ENCODE measurements at places on chromosomes 7 and 10. TPM values are rescaled to one million over a fixed set of nuclear protein-coding genes. Genes with fewer than 3 reads are reported as not detected.

The AHCYL2 gene
- 16.2 TPM for total RNA-seq

The PARD3 gene
- total RNA-seq, result 57.4 TPM

The BET1 gene
- 43.0 TPM for total RNA-seq

The TWIST1 gene
- total RNA-seq, result 1.0 TPM

DNA sequence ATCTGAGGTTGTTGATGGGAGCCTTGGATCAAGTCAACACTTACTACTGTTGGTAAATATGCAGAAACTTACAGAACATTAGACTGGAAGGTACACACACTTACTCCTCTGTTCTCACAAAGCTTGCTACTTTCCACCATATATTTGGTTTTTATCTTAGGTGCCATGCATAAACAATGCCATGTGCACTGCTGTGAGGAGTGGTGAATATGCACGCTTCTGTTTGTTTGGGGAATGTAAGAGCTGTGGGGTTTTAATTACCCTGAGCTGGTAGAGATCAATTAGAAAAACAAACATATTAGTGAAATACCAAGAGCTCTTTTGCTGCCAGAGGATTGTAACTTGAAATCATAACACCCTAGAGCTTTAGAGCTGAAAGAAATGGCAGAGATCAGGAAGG lies 79.8 kb upstream of the ARID5B start:
- H3K4me1 ChIP-seq, result peaks cover 9% of the 10 kb centered on the region
- no peak for DNase-seq
- H3K36me3 ChIP-seq, result no peaks in the 10 kb centered on the region

DNA sequence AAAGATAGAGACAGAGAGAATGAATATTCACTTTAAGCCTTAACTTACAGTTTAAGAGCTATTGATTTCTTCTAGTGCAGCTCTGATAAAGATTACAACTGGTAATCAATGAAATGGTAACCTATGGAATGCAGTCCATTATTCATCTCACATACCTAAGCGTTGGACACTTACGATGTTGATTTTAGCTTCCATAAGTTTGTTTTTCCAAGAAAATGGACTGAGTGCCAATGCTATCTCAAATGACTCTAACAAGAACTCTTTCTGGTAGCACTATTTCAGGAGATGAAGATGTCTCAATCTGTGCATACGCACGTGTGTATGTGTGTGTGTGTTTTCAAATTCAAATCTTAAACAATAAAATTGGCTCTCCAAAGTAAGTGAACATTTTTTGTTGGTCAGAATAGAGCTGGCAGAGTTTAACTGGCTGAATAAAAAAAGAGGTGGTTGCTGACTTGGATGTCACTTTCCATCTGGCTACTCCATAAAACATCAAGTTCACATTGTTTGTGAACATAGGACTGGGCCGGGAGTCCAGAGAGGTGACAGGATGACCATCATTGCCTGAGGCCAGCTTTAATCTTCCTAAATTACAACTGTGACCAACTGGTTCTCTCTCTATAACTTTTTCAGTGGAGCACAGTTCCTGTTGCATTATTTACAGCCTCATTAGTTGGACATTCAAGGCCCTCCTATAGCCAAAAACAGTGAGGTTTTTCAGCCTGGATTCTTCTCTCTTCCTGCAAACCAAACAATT lies 106.9 kb upstream of the CSTF2T start:
- H3K4me1 ChIP-seq, result no peaks in the 10 kb centered on the region
- H3K27me3 ChIP-seq, result no peaks in the 10 kb centered on the region
- H3K4me3 ChIP-seq, result no peak overlapping the region
- no peak overlapping the region for H3K27ac ChIP-seq

- 0 out of 2 replicates have a peak, but pooled peaks cover 3% of the 10 kb centered on the region for H3K4me1 ChIP-seq
- no peak overlapping the region for H3K27ac ChIP-seq
- peak overlapping the region; percentile 60 for H3K4me3 ChIP-seq
- H3K27me3 ChIP-seq, result peaks cover 33% of the 10 kb centered on the region
These were observed 80.8 kb downstream of the ARHGAP22 start for GRCh38 chr10:48523820-48524758.

GRCh38 chr10:34520510-34520909 lies 294.6 kb downstream of the PARD3 start:
- 0 out of 2 replicates have a peak overlapping the region, but pooled peaks have one; percentile 32 for H3K27ac ChIP-seq
- no peaks in the 10 kb centered on the region for H3K36me3 ChIP-seq
- no peak overlapping the region for H3K4me3 ChIP-seq
- H3K27me3 ChIP-seq, result no peaks in the 10 kb centered on the region

GRCh38 chr7:43649755-43650274 lies 66.9 kb downstream of the STK17A start:
- peaks cover 52% of the 10 kb centered on the region for H3K36me3 ChIP-seq
- H3K4me1 ChIP-seq, result peaks cover 73% of the 10 kb centered on the region
- DNase-seq, result peak; percentile 25
- H3K27me3 ChIP-seq, result no peaks in the 10 kb centered on the region
- H3K27ac ChIP-seq, result peak overlapping the region; percentile 98

GRCh38 chr10:92756201-92757065 lies 66.7 kb downstream of the HHEX start:
- no peak for DNase-seq
- peaks cover 11% of the 10 kb centered on the region for H3K4me1 ChIP-seq
- no peaks in the 10 kb centered on the region for H3K36me3 ChIP-seq
- no peak overlapping the region for H3K4me3 ChIP-seq
- H3K27ac ChIP-seq, result no peak overlapping the region
- H3K27me3 ChIP-seq, result no peaks in the 10 kb centered on the region

DNA sequence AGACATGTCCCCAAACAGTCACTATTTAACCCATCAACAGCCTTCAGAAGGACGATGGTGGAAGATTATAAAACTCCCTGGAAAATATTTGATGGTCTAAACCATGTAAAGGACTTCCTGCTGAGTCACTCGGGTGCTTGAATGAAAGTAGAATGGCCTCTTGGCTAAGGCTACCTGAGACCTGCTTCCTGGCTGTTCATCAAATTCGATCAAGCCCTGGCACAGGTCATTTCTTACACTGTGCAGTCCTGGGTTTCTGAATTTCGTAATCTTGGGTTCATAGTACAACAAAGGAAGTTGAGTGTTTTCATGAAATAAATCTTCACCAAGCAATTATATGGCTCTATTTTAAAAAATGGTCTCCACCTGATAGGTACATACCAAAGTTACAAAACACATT lies 260.3 kb upstream of the RNF32 start:
- no peak overlapping the region for H3K27ac ChIP-seq
- H3K36me3 ChIP-seq, result no peaks in the 10 kb centered on the region
- no peak overlapping the region for H3K4me3 ChIP-seq
- peaks cover 98% of the 10 kb centered on the region for H3K27me3 ChIP-seq
- no peaks in the 10 kb centered on the region for H3K4me1 ChIP-seq
- no peak for DNase-seq

GRCh38 chr7:22348379-22348778 lies 8.6 kb downstream of the RAPGEF5 start:
- H3K36me3 ChIP-seq, result no peaks in the 10 kb centered on the region
- no peak overlapping the region for H3K4me3 ChIP-seq
- H3K4me1 ChIP-seq, result peaks cover 55% of the 10 kb centered on the region
- H3K27ac ChIP-seq, result no peak overlapping the region

Measured in PC-9 (cell line).